ENCODE measurements at places on chromosomes 13 and 19. TPM values are rescaled to one million over a fixed set of nuclear protein-coding genes. Genes with fewer than 3 reads are reported as not detected.

- no peak for DNase-seq
- H3K27ac ChIP-seq: no peak overlapping the region
Observed at GRCh38 chr13:41177616-41178015, 16.8 kb downstream of the KBTBD7 start.

DNA sequence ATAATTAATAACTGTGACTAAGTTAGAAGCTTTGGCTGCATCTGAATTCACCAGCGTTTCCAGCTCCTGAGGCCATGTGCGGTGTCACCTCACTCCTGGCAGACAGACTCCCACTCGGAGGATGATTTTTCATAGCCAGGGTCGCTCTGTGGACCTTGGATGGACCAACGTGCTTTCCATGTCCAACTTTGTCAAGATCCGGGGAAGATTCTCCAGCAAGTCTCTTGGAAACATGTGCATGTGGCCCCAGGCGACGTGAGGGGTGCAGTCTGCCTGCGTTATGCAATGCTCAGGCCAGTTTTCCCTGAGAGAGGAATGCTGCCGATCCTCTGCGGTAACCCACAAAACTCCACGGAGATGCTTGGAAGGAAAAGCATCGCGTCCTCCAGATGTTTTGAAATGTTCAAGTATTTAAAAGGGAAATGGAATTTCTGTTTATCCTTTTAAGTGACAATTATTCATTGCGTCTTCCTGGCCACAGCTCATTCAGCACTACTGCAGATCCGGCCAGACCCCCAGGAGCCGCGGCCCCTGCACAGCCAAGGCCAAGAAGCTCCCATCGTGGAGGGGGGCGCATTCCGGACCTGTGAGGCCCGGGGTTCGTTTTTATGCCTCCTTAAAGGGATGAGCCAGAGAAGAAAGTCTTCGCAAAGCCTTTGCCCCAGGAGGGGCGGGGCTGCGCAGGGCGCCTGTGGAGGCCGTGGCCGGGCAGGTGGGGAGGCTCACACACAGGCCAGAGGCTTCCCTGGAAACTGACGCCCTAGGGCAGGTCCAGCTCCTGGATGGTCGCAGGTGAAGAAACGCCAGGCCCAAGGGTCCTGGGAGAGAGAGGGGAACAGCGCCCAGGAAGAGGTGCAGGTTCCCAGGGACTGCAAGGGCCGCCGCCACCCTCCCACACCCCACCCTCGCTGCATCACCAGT is 46.0 kb downstream of the C13orf46 start:
- H3K4me1 ChIP-seq: no peaks in the 10 kb centered on the region
- no peak overlapping the region for H3K27ac ChIP-seq
- H3K4me3 ChIP-seq: no peak overlapping the region

CCDC70 gene
- not detected for total RNA-seq

GRCh38 chr19:11050323-11051114 is 38.7 kb upstream of the LDLR start:
- H3K4me3 ChIP-seq: no peak overlapping the region
- no peaks in the 10 kb centered on the region for H3K4me1 ChIP-seq
- DNase-seq: no peak

- H3K4me1 ChIP-seq: no peaks in the 10 kb centered on the region
- DNase-seq: no peak
- H3K36me3 ChIP-seq: no peaks in the 10 kb centered on the region
- no peaks in the 10 kb centered on the region for H3K27me3 ChIP-seq
- H3K4me3 ChIP-seq: no peak overlapping the region
- H3K27ac ChIP-seq: no peak overlapping the region
Observed at GRCh38 chr13:27474751-27475268, 24.4 kb upstream of the MTIF3 start.

GRCh38 chr13:41213919-41214318 is 19.6 kb upstream of the KBTBD7 start:
- no peak overlapping the region for H3K27ac ChIP-seq
- no peaks in the 10 kb centered on the region for H3K27me3 ChIP-seq
- no peaks in the 10 kb centered on the region for H3K36me3 ChIP-seq

IGFL1 gene
- total RNA-seq: not detected

- H3K27ac ChIP-seq: no peak overlapping the region
- H3K36me3 ChIP-seq: peaks cover 38% of the 10 kb centered on the region
- H3K27me3 ChIP-seq: no peaks in the 10 kb centered on the region
Observed at GRCh38 chr13:99331881-99332293, 24.7 kb upstream of the GPR183 start.

FAM187B gene
- total RNA-seq: not detected

- peaks cover 52% of the 10 kb centered on the region for H3K36me3 ChIP-seq
- peak overlapping the region; percentile 93 for H3K4me3 ChIP-seq
- peak overlapping the region; percentile 40 for H3K27ac ChIP-seq
- H3K27me3 ChIP-seq: no peaks in the 10 kb centered on the region
- H3K4me1 ChIP-seq: peaks cover 27% of the 10 kb centered on the region
Observed at GRCh38 chr19:799076-799881, 2.0 kb downstream of the PTBP1 start.

GRCh38 chr13:111346101-111346680 is 25.7 kb downstream of the TEX29 start:
- H3K4me3 ChIP-seq: no peak overlapping the region
- no peaks in the 10 kb centered on the region for H3K4me1 ChIP-seq
- no peaks in the 10 kb centered on the region for H3K36me3 ChIP-seq
- no peak for DNase-seq

CEACAM16 gene
- not detected for total RNA-seq

DNA sequence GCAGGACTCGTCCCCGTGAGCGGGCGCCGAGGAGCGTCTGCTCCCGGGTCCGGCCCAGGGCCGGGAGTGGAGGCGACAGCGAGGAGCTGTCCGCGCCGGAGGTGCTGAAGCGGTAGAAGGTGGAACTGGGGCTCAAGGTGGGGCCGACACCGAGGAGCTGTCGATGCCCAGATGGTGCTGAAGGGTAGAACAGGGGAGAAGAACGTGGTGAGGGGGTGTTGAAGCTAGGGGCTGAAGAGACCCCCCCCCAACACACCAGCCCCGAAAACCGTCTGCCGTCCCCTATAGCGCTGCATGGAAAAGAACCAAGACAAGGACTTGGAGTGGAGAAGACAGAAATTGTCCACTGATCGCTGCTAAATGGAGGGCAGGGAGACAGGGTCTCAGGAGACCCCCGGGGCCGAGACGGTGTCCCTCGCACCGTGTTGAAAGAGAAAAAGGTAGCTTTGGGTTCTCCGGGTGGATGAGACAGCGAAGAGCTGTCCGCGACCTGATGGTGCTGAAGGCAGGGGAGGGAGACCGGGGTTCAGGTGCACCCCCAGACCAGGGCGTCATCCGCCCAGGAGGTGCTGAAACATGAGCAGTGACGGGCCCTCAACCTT is 7.1 kb upstream of the PDE4C start:
- H3K27ac ChIP-seq: no peak overlapping the region
- DNase-seq: peak; percentile 96
- no peaks in the 10 kb centered on the region for H3K4me1 ChIP-seq
- H3K27me3 ChIP-seq: peaks cover 20% of the 10 kb centered on the region
- H3K4me3 ChIP-seq: peak overlapping the region; percentile 77

NLRP11 gene
- not detected for total RNA-seq

GRCh38 chr19:4638317-4638716 is 999 bp upstream of the TNFAIP8L1 start:
- no peak for DNase-seq
- H3K4me3 ChIP-seq: no peak overlapping the region
- H3K4me1 ChIP-seq: peaks cover 5% of the 10 kb centered on the region
- H3K27ac ChIP-seq: no peak overlapping the region
- H3K36me3 ChIP-seq: no peaks in the 10 kb centered on the region
- peaks cover 3% of the 10 kb centered on the region for H3K27me3 ChIP-seq

- DNase-seq: peak; percentile 94
- H3K4me1 ChIP-seq: peaks cover 3% of the 10 kb centered on the region
- peaks cover 5% of the 10 kb centered on the region for H3K36me3 ChIP-seq
- no peak overlapping the region for H3K27ac ChIP-seq
Observed at GRCh38 chr19:18596752-18597157, 8.2 kb downstream of the REX1BD start.

CGB1 gene
- not detected for total RNA-seq

DNA sequence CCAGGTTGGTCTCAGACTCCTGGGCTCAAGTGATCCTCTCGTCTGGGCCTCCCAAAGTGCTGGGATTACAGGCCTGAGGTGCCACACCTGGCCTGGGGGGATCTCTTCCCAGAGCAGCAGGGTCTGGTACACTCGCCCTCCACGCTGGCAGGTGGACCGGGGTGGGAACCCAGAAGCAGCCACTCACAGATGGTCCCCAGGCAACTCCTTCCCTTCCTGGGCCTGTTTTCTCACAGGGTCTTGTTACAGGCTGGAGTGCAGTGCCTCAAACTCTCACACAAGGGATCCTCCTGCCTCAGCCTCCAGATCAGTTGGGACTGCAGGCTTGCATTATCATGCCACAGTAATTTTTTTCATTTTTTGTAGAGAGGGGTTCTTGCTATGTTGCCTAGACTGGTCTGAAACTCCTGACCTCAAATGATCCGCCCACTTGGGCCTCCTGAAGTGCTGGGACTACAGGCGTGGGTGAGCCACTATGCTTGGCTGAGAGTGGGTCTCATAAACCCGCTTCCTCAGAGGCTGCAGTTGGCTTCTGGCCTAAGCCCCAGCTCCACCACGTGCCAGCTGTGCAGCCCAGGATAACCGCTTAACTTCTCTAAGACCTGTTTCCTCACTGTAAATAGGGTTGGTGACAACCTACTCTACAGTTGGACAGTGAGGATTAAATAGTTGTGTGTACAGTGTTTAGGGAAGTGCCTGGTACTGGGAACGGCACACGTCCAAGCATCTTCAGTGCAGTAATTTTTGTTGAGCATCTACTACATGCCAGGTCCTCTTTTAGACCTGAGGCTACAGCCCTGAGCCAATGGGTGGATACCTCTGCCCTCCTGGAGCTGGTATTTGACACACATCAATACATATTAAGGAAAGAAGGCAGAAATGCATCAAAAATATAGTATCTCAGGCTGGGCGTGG is 871 bp upstream of the CCER2 start:
- no peaks in the 10 kb centered on the region for H3K27me3 ChIP-seq
- no peak for DNase-seq
- H3K27ac ChIP-seq: peak overlapping the region; percentile 70
- H3K36me3 ChIP-seq: peaks cover 5% of the 10 kb centered on the region
- H3K4me1 ChIP-seq: no peaks in the 10 kb centered on the region

DNA sequence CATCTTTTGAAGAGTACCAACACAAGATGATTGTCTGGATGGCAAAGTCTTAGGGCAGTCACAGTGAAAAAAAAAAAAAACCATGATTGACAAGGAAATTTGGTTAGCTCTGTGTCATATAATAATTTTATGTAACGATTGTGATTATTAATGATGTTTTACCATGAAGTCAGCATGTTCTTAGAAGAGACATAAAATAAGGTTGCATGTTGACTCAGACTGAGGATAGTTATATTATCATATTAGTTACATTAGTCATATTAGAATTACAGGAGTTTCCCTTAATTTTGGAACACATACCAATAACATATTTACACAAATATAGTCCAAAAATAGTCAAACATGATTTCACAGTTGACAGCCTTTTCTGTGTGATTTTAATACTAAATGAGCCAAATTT is 5.7 kb downstream of the ZNF431 start:
- H3K4me1 ChIP-seq: no peaks in the 10 kb centered on the region
- peaks cover 94% of the 10 kb centered on the region for H3K36me3 ChIP-seq
- H3K27ac ChIP-seq: no peak overlapping the region
- H3K27me3 ChIP-seq: no peaks in the 10 kb centered on the region

TINCR gene
- total RNA-seq: 1.2 TPM

OR10H4 gene
- not detected for total RNA-seq

DLEU7 gene
- not detected for total RNA-seq

- no peak for DNase-seq
- H3K27me3 ChIP-seq: no peaks in the 10 kb centered on the region
- no peaks in the 10 kb centered on the region for H3K4me1 ChIP-seq
- H3K36me3 ChIP-seq: peaks cover 31% of the 10 kb centered on the region
Observed at GRCh38 chr13:59666504-59666903, 497.2 kb downstream of the DIAPH3 start.

DNA sequence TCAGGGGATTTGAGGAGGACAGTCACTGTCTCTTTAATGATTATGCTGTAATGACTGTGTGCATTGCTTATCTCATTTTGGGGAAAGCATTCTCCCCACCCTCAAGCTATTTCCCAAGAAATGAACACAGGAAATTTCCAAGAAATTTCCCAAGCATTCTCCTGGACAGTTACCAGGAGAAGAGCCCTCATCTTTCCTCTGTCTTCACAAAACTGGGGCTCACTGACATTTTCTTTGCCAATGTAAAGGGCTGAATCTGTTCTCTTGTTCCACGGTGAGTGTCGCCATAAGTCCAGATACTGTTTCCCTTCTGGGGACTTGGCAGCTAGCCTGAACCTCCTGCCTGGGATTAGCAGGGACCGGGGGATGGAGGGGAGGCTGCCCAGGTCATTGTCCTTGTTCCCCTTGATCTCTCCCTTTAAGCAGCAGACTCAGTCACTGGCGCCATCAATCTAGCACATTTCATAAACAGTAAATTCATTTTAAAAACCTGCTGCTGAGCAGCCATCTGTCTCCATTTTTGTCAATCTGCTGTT is 172.8 kb downstream of the DNAJC15 start:
- no peak overlapping the region for H3K4me3 ChIP-seq
- no peaks in the 10 kb centered on the region for H3K4me1 ChIP-seq
- DNase-seq: no peak
- H3K27ac ChIP-seq: no peak overlapping the region
- H3K27me3 ChIP-seq: no peaks in the 10 kb centered on the region

ZNF836 gene
- total RNA-seq: 16.4 TPM

DNA sequence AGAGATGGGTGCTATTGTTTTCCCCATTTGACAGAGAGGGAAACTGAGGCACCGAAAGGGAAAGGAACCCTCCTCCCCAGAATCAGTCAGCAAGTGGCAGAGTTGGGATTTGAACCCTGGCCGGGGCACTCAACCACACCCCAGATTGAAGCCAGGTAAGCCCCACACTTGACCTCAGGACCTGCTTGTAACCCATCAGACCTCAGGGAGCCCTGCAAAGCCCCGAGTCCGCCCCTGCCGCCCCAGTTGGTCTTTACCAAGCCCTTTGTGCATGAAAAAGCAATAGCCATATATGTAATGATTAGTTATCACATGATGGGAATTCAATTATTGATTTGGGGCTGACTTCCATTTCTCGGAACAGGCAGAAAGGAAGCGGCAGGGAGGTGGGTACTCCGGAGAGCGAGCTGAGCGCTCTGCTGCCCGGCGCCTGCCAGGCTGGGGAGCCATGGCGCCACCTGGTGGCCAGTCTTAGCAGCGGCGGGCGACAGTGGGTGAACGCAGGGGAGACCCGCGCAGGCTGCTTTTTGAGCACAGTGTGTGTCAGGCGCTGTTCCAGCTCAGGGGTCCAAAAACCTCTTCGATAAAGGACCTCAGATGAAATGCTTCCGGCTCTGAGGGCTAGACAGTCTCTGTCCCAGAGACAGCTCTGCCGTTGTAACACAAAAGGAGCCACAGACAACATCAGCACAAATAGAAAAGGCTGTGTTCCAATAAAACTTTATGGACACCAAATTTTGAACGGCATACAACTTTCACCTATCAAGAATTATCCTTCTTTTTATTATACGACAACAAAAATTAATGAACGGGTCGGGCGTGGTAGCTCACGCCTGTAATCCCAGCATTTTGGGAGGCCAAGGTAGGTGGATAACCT is 82.9 kb upstream of the CACNA1A start:
- H3K4me3 ChIP-seq: no peak overlapping the region
- peak; percentile 95 for DNase-seq
- no peaks in the 10 kb centered on the region for H3K4me1 ChIP-seq
- H3K27me3 ChIP-seq: peaks cover 5% of the 10 kb centered on the region
- no peak overlapping the region for H3K27ac ChIP-seq
- H3K36me3 ChIP-seq: no peaks in the 10 kb centered on the region

GRCh38 chr13:95642028-95642621 is 2.4 kb downstream of the DZIP1 start:
- no peak overlapping the region for H3K27ac ChIP-seq
- H3K4me3 ChIP-seq: peak overlapping the region; percentile 82
- peaks cover 25% of the 10 kb centered on the region for H3K36me3 ChIP-seq
- DNase-seq: peak; percentile 91

All from endodermal cell (in vitro differentiated cells).